Jurkat, Clone E6-1 (cell line): ENCODE measurements at places on chromosomes 5 and 9.

GRCh38 chr9:95450171-95451064 lies 66.4 kb downstream of the PTCH1 start:
- DNase-seq = no peak

- peak; percentile 53 for DNase-seq
Observed at GRCh38 chr9:650362-650761, 191.1 kb upstream of the DMRT1 start.

GRCh38 chr9:101369286-101369685 lies 15.5 kb downstream of the BAAT start:
- DNase-seq = no peak

DNA sequence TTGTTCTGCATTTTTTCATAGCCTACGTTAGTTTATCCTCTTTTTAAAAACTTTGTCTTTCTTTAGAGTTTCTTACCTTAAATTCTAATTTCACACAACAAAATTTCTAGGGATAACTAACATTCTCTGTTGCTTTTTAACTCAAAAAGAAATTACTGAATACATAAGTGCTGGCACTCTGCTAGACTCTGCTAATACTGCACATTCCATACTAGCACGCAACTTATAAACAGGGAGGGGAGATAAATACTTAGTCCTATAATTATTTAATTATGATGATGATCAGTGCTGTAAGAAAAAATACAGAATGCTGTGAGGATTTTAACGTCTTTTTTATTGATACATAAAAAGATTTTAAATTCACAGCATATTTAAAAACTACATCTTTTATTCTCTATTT lies 25.1 kb downstream of the RNF145 start:
- no peak for DNase-seq

DNA sequence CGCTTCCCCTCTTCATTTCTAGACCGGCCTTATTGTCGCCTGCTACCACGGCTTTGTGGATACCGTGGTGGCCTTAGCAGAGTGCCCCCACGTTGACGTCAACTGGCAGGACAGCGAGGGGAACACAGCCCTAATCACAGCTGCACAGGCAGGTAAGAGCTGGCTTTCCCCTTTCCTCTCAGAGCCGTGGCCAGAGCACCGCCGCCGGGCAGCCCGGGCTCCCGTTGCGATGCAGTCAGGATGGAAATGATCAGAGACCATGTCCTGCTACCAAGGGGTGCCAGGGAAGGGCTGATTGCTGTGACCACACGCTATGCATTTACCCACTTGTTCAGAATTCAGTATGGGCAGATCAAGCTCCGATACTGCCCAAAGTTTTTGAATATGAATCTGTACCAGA lies 54.4 kb downstream of the ANKRD33B start:
- DNase-seq = no peak

GRCh38 chr9:129557192-129558036 lies 63.5 kb downstream of the C9orf50 start:
- no peak for DNase-seq

- DNase-seq = no peak
Observed at GRCh38 chr9:21502586-21502985, 20.5 kb upstream of the IFNE start.

GRCh38 chr9:137227054-137227852 lies at the start of gene RNF224:
TSS of gene RNF224 (plus strand) at chr9:137227502. CDS start at chr9:137228336, 834 bp downstream.
- DNase-seq = peak; percentile 62
